ENCODE measurements at places on chromosomes 12 and 14.
A peak's percentile ranks its signal among the peaks of the same experiment; 100 is the strongest.

- no peak for DNase-seq
Measured at GRCh38 chr14:32121948-32122347, 44.8 kb downstream of the ARHGAP5 start.

DNA sequence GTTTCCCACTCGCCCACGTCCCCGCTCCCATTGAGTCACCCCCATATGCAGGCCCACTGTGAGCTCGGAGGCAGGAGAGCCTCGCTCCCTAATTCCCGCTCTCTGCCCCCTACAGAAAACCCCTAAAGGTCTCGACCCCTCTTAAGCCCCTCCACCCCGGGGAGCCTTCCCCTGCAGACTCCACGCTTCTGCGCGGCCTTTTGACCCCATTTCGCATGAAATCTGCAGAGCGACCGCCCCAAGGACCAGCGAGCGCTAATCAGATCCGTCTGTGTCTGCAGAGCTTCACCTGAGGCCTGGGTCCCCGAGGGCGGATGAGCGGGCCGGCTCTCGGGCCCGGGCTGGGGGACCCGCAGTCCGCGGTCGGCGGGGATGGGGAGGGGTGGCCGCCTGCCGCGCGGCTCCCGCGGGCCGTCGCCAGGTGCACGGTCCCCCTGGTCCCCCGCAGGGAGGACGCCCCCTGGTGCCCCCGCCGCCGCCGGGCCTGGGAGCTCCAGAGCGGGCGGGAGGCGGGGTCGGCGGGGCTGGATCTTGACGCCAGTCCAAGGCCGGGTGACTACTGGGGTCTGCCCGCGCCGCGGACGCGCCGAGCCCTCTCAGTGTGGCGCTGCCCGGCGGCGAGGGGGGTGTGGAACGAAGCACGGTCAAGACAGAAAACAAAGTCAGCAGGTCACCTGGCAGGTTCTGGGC lies 10.1 kb downstream of the BMP4 start:
- no peak for DNase-seq

DNA sequence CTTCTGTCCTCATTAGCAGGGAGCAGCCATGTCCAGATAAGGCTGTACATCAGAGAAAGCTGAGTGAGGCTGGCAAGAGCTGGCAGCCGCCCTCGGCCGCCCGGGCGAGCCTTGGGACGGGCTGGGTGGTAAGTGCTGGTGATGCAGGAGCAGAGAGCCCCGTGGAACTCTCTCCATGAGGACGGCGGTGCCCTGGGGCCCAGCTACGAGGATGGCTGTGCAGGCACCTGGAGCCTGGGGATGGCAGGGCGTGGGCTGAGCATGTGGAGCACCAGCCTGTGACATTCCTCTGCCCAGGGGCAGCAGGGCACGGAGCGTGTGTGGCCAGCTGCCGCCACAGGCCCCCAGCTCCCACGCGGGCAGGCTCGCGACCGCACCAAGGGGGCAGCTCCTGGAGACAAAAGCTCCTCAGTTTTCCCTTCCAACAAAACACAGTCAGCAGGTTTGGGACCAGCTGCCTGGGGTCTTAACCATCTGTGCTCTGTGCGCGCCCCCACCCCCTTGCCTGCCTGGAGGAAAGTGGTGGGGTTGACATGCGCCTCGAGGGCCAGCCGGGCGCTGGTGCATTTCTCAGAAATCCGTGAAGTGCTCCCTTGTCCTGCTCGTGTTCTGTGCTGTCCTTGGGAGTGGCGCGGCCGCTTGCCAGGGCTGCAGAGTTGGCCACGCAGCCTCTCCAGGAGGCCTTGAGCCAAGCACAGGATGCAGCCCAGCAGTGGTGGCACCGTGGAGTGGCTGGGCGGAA lies 21.4 kb downstream of the PACS2 start:
- DNase-seq: peak; percentile 79

DNA sequence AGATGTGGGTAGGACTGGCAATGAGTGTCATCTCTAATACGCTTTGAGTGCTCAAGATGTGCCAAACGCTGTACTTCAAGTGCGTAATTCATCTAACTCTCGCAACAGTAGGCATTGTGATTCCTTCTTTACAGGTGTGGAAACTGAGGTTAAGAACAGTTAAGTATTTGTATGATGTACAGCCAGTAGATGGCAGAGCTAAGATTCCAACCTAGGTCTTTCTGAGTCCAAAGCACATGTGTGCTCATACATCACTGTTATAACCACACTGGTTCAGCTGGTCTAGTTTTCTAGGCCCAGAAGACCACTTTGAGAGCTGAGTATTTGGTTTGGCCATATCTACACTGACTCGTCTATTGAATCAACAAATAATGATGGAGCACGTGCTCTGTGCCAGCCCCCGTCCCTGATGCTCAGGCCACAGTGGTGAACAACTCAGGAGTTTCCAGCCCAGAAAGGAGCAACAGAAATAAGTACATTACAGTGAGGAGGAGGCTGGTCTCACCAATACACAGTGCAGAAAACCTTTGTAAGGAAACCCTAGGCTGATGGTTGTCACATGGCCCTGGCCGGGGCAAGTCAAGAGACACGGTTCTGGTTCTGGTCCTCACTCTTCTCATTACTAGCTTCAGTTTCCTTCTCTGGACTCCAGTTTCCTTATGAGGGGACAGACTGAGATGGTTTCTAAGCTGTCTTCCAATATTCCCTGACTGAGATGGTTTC lies 69.3 kb upstream of the SCN8A start:
- DNase-seq: no peak

DNA sequence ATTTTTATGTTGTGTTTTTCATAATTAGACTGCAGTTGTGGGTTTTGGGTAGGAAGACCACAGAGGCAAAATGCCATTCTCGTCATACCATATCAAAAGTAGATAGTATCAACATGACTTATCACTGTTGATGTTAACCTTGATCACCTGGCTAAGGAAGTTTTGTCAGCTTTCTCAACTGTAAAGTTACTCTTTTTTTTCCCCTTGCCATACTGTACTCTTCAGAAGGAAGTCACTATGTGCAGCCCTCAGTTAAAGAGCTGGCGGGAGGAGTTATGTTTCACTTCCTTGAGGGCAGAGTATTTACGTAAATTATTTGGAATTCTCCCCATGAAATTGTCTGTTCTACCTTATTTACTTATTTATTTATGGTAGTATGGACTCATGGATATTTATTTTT lies 78.7 kb downstream of the PRORP start:
- no peak for DNase-seq

- no peak for DNase-seq
Measured at GRCh38 chr14:105322791-105323556, 8.4 kb downstream of the PACS2 start.

GRCh38 chr14:65109357-65109756 lies 7.0 kb upstream of the MAX start:
- no peak for DNase-seq
